Small intestine (tissue), 16 donors: ENCODE measurements at places on chromosomes 4 and X.
A peak's percentile ranks its signal among the peaks of the same experiment; 100 is the strongest.

DNA sequence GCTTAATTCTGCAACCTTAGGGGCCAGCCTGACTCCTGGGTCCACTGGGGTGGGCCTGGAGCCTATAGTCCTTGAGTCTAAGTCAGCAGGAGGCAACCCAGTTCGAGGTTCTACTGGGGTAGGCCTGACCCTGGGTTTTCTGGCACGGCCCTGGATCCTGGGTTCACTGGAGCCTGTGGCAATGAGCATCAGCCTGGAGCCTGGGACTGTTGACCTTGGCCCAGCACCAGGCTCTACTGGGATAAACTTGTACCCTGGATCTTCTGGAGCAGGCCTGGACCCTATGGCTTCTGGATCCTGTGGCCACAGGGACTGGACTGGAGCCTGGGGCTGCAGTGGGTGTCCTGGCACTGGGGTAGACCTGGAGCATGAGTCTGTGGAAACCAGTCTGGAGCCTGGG, 874.3 kb upstream of the INTU start:
- no peak for DNase-seq

GRCh38 chr4:150079081-150079581, 886 bp downstream of the DCLK2 start:
- DNase-seq = peak; percentile 50

- no peak for DNase-seq
These were observed 10.1 kb upstream of the SH3TC1 start for GRCh38 chr4:8188743-8189550.

GRCh38 chrX:120731386-120731785, 101.5 kb upstream of the C1GALT1C1 start:
- no peak for DNase-seq

DNA sequence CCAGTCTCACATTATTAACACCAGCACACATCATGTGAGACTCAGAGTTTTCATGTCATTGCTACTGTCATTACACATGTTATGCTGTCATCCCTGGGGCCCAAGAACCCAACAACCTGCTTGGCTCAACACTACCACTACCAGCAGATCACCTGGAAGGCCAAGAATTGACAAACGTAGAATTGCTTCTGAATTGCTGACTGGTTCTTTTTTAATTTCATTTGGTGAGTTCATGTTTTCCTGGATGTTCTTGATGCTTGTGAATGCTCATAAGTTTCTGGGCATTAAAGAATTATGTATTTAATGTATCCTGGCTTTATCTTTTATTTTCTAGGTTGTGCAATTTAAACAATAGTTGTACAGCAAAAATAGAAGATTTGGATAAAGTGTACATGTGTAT, 40.2 kb downstream of the ACTRT1 start:
- DNase-seq = no peak
